Stimulated activated CD8-positive, alpha-beta memory T cell treated with anti-CD3 and anti-CD28 coated beads, Interleukin-2, amount 100 ng/mL, for 48 hours (primary cell): ENCODE measurements at places on chromosomes 4 and X.

DNA sequence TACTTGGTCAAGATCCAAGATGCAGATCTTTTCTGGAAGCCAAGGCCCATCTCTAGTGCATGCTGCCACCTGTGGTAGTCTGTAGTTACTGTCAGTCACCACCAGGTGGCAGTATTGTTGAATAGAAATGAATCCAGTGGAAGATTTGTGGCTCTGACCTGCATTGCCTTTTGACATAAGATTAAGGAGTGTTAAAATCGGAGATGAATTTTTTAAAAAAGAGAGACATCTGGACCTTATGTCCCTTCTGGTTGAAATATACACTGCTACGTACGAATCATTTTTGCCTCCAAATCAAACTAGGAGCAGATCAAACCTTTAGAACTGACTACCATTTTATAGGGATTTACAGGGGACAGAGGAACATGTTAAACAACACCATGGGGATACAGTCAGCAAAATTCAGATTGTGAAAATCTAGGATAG, 46.9 kb upstream of the RHOH start:
- DNase-seq = peak; percentile 34

DNA sequence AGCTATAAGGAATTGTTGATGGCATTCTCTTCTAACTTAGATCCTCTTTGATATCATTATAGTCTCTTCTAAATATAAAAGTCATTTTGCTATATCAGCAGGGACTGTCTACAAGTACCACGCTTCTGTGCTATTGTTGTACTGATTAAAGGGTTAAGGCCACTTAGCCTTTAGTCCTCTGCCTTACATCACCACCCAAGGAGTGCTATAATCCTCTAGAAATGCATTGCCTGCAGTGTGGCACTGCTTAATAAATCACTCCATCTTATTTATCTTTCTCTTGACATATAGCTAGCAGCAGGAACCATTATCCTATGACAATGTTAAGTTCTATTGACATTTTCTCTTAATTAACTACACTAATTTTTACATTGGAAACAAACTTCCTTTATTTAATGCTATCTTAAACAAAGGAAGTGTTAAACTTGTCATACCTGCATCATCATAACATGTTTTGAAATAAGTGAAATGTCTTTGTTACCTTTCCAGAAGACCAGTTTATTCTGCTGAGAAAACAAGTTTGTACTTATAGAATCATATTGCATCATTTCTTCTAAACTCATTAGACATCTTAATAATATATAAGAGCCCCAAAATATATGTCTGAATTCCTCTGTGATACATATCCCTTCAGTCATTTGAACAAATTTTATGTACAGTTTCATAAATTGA, 360.9 kb upstream of the ATOH1 start:
- no peak for DNase-seq

DNA sequence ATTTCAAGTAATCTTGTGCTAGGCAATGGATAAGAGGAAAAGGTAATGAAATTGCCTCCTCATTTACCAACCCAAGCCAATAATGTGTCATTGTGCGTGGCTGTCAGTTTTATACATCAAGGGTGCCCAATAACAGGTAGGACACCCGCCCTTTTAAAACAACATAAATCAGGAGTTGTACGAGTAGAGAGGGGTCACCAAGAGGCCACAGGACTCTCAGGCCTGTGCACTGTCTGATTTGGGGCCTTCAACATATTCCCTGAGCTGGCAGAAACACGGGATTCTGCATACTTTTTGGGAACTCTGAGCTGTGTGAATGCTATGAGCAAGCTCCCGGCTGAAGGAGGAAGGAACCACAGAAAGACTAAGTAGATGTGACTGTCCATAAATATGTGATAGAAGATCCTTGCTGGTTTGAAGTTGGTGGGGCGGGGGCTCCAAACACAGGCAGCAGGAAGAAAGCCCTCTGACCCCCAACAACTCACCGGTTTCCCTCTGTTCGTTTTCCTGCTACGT, 82.7 kb upstream of the MAML3 start:
- no peak for DNase-seq

- no peak for DNase-seq
Measured at GRCh38 chr4:77560170-77560569, 45.5 kb upstream of the CXCL13 start.

DNA sequence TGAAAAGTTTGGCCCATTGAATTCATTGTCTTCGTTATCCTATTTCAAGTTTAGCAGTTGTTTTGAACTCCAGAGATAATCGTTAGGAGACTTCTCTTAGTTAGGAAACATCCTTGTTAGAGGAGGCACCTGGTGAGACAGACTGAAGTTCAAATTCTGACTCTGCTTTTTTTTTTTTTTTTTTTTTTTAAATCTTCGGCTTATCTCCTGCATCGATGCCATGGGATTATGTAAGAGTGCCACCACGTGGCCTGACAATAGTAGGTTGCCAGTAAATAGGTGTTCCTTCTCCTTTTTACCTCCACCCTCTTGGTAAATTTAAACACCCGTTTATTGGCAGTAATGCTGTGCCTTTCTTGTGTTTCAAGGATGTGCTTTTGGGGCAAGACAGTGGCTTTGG, 149.3 kb downstream of the SOWAHB start:
- no peak for DNase-seq

DNA sequence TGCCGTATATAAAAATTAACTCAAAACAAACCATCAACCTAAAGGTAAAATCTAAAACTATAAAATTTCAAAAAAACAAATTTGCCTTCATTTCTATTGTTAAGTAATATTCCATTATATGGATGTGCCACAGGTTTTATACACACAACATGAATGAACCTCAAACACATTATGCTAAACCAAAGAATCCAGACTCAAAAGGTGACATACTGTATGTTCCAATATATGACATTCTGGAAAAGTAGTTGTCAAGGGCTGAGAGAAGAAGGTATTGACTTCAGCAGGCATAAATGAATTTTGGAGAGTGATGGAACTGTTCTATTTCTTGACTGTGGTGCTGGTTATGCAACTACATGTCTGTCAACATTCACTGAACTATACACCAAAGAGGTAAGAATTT, 56.6 kb downstream of the CNOT6L start:
- no peak for DNase-seq

DNA sequence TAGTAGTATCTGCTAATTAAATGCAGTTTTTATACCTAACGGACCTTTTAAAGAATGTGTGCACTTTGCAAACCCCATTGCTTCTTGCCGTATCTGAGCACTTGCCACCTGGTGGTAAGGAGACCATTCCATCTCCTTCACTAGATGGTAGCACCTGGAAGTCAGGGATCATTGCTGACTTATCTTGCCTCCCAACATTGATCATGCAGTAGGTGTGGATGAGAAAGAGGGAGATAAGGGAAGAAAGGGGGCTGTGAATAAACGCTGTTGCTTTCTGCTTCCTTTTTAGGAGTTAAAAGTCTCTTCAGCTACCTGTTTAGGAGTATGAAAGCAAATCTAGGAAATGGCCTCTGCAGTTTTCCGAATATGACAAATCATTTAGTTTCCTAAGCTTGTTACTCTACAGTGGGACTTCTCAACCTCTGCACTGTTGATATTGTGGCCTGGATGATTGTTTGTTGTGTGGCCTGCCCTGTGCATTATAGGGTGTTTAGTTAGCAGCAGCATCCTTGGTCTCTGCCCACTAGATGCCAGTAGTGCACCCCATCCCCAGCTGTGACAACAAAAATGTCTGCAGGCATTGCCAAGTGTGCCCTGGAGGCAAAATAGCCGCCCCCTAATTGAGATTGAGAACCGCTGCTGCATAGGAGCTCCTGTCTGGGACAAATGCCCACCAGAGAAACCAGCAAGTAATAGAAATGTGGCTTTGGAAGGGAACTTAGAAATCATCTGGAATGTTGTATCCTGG, 38.8 kb downstream of the GAB1 start:
- DNase-seq = no peak

DNA sequence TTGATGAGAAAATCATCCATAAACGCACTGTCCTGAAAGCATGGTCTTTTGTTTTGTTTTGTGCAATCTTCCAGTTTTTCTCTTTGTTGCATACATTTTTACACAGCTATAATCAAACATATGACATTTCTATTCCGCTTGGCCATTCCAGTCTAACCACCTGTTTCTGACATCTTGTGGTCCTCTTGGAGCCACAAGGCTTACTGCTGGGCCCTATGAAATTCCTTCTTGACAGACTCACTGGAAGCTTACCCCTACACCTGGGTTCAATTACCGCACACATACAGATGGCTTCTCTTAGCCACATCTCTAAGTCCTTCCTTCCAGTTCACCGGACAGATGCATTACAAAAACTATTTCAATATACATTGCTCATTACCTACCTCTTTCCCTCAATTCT, 72.4 kb downstream of the PAPSS1 start:
- DNase-seq = no peak

DNA sequence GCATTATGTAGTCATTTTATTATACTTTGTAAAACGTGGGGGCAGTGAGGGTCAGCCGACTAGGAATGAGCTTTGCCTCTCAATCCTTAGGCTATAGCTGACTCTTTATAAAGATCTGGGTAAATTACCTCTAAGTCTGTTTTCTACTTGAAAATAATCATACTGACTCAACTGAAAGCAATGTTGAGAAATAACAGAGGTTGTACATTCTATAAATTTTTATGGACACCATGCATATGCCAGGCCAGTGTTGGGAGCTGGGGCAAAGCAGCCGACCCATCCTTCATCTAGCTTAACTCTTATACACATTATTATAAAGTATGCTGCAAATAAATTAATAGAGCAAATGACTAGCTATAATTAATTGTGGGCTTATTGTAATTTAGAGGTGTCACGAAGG, 2.2 kb upstream of the DCUN1D4 start:
- no peak for DNase-seq

DNA sequence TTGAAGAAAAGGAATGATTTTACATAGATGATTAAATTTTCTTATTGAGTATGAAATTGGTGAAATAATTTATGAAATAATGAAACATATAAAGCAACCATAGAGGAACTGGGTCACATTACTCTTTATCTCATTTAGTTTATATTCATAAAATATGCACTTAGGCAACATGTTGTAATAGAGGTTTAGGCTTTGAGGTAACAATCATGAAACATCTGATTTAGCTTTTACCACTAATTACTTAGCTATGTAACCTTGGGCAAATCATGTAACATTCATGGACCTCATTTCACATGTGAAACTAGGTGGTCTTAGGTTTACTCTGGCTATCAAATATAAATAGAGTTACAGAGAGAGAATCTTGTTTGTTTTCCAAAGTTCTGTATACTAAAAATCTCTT, 54.5 kb upstream of the SMARCA5 start:
- no peak for DNase-seq

DNA sequence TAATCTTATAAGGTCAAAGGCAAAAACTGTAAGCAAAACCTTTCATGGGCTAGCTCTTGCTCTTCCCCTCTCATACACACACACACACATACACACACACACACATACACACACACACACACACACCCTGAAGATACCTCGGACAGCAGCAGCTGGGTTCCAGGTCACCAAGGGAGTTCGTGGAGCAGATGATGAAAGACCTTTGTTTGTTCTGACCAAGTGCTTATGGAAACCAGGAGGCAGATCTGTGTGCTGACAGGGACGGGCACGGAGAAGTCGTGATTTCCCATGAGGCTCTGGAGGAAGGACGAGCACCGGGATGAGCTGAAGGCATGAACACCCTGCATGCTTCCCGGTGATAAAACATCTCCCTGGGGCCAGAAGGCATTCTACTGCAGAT, 35.4 kb upstream of the CRMP1 start:
- no peak for DNase-seq

- no peak for DNase-seq
Measured at GRCh38 chr4:116480546-116480945, 604.8 kb downstream of the TRAM1L1 start.
